ENCODE measurements at places on chromosomes 7 and 10.

GRCh38 chr7:152881893-152882292, 122.3 kb downstream of the ACTR3B start:
- DNase-seq = no peak

GRCh38 chr7:75575488-75576121, 83.5 kb downstream of the SPDYE5 start:
- DNase-seq = no peak

- no peak for DNase-seq
Measured at GRCh38 chr7:135361788-135362187, 128.2 kb downstream of the STRA8 start.

DNA sequence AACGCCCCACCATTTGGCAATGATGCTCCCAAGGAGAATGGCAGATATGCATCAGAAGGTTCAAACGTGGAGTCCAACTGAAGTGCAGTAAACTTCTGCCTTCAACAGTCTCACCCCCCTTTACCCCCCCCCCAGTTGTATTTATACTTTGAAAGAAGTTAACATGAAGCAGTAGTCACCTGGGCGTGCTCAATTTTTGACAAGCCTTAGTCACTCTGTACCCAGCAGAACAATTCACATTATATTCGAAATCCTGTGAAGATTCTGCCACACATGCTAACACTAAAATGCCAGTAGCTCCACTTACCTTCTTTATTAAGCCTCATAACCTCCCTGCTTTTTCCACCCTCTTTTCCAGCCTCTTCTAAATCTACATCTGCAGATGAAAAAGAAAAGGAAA, 894 bp downstream of the ATXN7L1 start:
- no peak for DNase-seq

- DNase-seq = no peak
Measured at GRCh38 chr10:96975136-96975535, 143.0 kb downstream of the LCOR start.

DNA sequence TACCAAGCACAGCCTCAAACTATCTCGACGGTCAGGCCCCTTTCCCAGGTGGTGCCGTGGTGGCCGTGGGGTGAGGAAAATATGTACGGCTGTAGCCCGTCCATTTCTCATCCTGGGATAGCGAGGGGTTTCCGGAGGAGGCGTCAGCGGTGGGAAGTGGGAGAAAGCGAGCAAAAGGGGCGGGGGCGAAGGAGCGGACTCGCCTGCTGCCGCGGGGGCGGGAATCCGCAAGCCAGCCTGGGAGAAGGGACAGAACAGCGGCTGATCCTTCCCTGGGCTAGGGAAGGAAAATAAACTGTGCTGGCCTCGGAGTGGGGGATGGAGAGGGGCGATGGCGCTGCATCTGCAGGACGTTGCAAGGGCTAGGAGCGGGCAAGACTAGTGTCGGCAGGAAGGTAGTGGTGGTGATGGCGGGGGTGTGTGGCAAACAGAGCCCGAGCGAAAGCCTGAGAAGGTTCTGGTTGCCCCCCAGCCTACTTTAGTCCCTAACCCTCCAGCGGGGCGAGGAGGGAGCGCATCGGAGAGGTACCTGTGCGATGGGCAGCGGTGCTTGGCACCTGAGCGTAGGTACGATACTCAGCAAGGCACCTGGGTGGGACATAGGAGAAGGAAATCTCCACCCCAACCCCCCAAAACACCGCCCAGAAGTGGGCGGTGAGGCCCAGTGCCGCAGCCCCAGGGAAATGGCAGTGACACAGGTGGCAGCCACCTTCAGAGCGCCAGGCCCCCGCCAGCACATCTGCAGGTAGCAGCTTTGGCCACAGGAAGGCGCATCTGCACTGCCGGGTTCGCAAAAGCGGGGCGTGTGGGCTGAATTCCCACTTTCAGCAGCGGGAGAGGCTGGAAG, 49.9 kb upstream of the STEAP1B start:
- no peak for DNase-seq

DNA sequence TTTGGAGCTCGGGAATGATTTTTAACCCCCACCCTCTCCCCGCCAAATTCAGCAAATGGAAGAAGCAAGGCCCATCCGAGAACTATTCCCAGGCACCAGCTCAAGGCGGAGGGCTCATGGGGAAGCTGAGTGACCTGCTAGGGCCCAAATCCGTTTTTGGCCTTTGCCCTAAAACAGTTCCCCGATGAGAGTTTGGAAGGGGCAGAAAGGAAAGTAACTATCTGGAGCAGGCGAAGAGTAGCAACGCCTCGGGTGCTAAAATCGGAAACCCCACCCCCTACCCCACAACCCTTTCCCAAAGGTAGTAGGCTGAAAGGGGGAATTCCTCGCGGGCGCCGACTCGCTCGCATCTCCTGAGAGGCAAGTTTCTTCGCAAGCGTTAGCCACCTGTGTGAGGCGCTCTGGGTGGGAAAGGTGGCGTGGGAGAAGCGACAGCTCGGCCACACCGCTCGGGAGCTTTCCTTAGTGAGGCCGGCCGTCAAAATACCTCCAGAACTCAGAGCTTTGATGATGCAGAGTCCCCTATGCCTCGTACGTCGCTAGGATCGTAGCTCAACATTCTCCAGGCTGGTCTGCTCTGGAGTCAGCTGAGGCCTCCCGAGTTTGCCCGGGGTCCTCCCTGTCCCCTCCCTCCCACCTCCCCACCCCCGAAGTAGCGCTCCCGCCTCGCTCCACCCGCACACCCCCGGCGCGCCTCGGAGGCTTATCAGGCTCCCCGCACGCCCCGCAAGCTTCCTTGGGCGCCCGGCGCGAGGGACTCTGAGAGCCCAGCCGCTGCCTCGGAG, 642 bp upstream of the PRKG1 start:
- peak; percentile 62 for DNase-seq

DNA sequence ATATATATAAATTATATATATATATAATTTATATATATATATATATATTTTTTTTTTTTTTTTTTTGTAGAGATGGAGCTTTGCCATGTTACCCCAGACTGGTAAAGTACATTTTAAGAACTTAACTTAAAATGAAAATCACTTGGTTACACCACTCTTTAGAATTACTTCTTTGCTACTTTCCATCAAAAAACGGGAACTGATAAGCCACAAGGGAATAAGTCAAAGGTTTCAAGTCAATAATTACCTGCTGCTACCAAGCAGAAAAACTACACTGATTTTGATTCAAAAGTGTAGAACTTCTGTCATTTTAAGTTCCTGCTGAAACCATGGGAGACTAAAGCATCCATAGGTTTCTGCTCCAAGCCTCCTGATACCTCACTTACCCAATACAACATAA, 12.2 kb downstream of the PPA1 start:
- no peak for DNase-seq

DNA sequence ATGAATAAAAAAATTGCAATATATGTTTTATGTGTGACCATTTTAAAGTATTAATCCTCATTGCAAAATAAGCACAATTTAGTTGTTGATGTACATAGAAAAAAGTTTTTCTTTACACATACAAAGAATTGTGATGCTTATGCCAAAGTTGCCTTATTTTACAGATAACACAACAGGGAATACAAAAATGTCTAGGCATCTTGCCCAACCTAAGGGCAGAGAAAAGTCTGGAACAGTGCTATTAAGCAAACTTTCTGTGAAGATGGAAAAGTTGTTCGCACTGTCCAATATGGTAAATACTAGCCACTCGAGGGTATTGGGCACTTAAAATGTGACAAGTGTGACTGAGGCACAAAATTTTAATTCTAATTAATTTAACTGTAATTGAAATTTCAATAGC, 190.2 kb upstream of the HGF start:
- DNase-seq = no peak

- peak; percentile 63 for DNase-seq
Measured at GRCh38 chr7:28410628-28411531, 1.4 kb upstream of the CREB5 start.

DNA sequence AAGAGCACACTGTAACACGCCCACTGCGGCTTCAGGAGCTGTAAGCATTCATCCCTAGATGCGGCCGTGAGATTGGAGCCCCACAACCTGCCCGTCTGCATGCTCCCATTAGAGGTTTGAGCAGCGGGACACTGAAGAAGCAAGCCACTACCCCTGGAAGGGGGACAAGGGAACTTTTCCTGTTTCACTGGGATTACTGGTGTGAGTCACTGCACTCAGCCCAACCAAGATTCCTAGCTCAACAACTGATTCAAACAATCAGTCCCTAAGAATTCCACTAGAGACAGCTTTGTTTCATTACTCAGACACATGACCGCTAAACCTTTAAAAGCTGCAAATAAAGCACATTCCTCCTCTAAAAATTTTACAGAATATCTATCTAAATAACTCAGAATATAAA, 69.8 kb downstream of the ORC5 start:
- peak; percentile 16 for DNase-seq

DNA sequence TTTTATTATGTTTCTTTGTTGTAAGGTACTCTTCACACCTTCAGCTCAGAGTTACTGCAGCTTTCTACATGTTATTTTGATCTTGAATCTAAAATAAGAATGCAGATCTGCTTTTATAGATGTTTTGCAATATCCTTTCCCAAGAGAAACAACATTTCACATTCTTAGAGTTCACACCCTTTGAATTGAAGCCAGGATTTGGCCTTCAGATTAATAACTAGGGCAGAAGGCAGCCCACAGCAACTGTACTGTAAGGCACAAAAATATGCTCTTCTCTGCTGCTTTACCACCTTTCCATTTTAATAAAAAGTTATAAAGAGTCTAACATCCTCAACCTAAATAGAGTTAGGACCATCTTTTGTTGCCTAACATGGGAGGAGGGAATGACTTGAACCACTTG, 224.7 kb downstream of the LHFPL3 start:
- DNase-seq = no peak

DNA sequence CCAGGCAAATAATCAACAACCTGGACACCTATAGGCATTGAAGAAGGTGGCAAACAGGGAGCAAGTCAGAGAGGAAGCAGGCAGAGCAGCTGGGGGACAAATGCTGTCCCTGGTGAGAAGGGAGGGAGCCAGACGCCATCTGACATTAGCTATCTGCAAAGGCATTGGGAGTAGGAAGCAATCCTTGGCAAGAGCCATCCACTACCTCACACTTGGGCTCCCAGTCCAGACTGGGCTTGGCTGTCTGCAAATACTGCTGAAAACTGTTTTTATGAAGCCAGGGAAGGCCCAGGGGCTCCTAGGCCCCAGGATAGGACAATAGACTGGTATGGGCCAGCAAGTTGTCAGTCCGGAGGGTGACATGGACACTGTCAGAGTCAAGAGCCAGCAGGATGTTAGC, 132.5 kb downstream of the SORBS1 start:
- no peak for DNase-seq

- DNase-seq = no peak
Measured at GRCh38 chr7:81068-81925, 111.1 kb upstream of the FAM20C start.

GRCh38 chr10:69506834-69507713, 55.8 kb downstream of the TSPAN15 start:
- no peak for DNase-seq

- no peak for DNase-seq
Measured at GRCh38 chr10:71234004-71234894, 21.9 kb downstream of the UNC5B start.

- DNase-seq = no peak
Measured at GRCh38 chr10:57964351-57964750, 303.3 kb downstream of the IPMK start.

GRCh38 chr7:44411306-44411705, 79.2 kb downstream of the NUDCD3 start:
- DNase-seq = no peak

DNA sequence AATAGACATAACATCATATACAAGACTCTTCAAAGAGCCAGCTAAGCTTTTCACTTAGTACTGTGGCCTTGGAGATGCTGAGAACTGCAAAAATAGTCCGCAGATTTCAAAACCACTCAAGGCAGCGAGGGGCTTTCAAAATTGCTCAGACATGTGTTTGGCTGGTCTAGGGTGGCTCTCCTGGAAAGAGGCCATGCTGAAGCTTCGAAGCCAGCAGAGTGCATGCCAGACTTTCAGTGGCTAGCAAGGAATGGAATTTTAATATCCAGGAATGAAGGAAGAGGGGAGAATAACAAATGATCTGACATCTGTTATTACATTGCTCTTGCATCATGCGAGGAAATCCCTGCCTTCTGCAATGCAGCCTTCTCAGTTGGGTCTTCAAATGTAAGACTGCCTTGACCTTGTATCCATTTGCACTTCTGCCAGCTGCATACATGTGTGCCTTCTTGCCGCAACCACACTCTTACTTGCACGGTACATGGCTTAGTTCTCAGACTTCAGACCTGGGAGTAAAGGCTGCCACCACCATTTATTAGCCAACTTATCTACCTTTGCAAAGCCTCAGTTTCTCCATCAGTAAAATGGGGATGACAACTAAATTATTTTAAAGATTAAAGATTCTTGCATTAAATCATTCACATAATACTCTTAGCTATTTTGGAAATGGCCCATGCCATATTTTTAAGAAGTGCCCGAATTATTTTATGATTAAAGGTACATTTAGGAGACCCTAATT, 55.9 kb downstream of the ITIH5 start:
- no peak for DNase-seq

DNA sequence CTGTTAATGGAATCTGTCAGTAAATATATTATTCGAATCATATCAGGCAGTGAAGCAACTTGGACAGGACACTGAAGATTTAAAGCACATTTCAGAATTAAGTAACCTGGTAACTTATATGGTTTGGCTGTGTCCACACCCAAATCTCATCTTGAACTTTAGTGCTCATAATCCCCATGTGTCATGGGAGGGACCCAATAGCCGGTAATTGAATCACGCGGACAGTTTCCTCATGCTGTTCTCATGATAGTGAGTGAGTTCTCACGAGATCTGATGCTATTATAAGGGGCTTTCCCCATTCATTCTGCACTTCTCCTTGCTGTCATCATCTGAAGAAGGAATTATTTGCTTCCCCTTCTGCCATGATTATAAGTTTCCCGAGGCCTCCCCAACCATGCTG, 83.2 kb upstream of the COL1A2 start:
- no peak for DNase-seq

- no peak for DNase-seq
Measured at GRCh38 chr7:7443806-7444350, 91.8 kb downstream of the COL28A1 start.

DNA sequence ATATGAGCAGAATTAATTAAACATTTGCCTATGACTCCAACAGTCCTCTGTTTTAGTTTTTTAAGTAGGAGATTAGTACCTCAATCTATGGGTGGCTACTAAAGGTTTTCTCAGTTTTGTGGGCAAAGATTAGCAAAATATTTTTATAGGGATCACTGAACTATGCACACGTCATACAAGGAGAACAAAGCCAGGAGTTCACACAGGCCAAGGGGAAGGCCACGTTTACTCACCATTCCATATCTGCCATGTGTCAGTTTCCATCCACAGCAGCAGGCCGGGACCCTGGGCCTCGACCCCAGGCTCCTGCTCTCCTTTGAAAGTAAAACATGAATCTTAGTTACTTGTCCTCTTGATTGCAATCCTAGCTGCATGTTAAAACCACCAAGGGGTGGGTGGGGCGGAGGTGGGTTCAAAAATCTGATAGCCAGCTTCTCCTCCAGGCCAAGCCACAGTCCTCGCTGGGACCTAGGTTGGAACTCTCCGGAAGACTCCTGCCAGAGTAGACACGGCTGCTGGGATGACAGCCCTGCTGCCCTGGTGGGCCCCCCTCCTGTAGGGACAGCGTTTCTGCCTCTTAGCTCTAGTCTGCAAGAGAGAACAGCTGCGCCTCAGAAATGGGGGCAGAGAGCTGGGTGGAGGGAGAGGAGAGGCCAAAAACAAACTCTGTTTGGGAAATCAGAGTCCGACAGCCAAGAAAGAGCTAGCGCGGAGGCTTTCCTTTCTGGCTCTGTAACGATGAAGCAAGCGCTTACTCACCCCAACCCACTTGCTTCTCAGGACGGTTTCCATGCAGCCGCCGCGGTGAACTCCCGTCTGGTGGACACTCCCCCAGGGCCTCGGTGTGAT, 35.6 kb downstream of the PITRM1 start:
- DNase-seq = no peak

- no peak for DNase-seq
Measured at GRCh38 chr7:74143383-74143782, 30.8 kb upstream of the EIF4H start.

- no peak for DNase-seq
Measured at GRCh38 chr10:48603421-48604038, 1.3 kb downstream of the ARHGAP22 start.

Data from urothelium cell line (cell line).